ENCODE measurements at places on chromosomes 12 and 14.

DNA sequence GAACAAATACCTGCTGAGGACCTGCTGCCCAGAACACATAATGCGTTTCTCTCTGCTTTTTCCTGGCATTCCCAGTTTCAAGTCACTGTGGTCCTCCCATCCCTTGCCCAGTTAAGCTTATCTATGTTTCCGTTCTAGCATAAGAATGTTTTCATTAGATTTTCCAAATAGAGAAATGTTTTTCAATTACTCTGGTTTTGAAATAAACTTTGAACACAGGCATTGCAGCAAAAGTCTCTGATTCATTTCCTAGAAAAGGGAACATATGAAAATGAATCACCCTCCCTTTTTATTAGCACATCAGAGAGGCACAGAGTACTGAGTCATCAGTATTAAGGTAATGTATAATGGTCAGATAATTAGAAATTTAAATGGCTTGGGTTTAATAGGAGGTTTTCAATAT lies 201.1 kb upstream of the TMEM260 start:
- no peak for DNase-seq

- no peak for DNase-seq
Observed at GRCh38 chr14:51360592-51360991, 120.5 kb downstream of the TMX1 start.

GRCh38 chr14:58677001-58677400 lies 39.2 kb downstream of the DACT1 start:
- no peak for DNase-seq

DNA sequence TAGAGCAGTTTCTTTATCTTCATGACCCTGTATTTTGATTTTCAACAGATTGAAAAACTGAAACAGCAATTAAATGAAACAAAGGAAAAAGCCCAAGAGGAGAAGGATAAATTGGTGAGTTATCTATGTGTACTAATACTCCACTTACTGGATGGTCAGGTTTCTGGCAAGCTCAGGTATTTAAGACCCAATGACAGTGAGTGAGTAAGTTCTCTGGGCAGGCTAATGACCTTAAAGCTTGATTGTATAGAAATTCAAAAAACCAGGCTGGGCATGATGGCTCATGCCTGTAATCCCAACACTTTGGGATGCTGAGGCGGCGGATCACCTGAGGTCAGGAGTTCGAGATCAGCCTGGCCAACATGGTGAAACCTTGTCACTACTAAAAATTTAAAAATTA lies 10.0 kb downstream of the BBOF1 start:
- DNase-seq, result no peak

- DNase-seq, result no peak
Observed at GRCh38 chr12:62123721-62124203, 136.4 kb upstream of the USP15 start.
